ENCODE measurements at places on chromosomes 5 and 9.

GRCh38 chr5:94793113-94793815 lies 174.8 kb downstream of the SLF1 start:
- no peak for DNase-seq

DNA sequence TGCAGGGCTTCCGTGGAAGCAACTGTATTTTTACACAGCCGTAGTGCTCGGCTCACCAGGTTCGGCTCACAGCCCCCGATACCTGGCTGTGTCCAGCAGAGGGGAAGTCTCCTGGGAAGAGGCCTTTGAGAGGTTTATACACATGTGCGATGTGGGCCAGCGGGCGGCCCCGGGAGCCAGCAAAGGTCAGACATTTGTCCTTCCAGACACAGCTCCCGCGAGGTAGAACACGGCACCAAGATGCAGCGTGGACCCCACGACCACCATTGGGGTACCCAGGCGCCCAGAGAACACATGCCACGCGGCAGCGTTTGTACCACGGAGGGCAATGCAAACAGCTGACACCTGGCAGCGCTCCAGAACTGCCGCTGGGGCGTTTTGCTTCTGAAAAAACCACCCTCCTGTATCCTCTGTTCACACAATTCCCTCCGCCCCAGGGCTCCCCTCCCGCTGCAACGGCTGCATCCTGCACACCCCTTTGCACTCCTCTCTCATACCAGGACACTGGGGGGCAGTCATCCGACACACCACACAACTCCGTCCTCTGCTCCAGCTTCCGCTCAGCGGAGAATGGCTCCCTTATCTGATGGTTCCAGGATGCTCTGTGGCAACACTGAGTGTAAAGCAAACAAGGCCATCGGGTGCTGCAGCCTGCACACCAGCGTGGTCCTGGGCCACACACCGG lies 235.3 kb downstream of the SYK start:
- peak; percentile 28 for DNase-seq

DNA sequence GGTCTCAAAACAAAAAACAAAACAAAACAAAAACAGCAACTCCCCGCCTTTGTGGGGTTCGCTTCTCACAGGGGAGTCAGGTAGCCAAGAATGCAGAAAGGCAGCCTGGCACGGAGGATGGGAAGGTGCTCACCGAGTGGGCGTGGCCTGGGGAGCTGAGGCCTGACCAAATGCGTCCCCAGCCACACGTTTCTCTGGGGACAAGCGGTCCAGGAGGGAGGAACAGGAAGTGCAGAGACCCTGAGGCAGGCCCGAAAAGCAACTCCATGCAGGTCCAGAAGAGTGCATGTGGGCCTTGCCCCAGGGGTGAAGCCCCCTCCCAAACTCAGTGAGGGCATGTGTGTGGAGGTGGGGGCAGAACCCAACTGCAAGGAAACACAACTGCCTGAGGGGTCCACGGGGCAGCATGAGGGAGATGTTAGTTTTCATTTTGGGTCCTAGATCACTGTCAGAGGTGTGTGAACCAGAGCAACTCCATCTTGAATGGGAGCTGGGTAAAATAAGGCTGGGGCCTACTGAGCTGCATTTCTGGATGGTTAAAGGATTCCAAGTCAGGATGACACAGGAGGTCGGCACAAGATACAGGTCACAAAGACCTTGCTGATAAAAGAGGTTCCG lies 2.6 kb upstream of the UAP1L1 start:
- DNase-seq = no peak

DNA sequence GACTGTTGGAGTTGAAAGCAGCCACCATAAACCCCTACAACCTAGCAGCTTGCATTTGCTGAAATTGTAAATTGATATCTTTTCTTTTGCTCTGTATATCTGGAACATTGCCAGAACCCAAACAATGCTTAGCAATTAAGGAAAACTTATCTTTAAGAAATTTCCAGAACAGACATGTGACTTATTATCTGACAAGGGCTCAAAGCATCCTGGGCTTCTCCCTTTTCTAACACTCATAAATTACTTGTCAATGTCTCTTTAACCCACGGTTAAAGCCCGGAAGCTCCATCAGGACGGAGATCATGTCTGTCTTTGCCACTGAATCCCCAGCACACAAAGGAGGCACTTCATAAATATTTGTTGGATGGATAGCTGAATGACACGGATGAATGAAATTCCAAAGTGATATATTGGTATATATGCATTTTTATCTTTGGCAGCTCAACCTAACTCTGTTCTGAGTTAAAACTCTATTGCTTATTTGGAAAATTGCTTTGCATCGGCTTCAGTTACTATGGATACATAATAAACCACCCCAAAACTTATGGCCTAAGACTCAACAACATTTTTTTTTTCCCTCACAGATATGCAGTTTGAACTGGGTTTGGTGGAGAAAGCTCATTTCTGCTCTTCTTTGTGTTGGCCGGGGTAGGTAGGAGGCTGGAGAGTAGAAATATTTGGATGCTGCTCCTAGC lies 103.1 kb upstream of the CLINT1 start:
- no peak for DNase-seq

- DNase-seq = no peak
Measured at GRCh38 chr5:148776780-148777179, 49.6 kb upstream of the ADRB2 start.

DNA sequence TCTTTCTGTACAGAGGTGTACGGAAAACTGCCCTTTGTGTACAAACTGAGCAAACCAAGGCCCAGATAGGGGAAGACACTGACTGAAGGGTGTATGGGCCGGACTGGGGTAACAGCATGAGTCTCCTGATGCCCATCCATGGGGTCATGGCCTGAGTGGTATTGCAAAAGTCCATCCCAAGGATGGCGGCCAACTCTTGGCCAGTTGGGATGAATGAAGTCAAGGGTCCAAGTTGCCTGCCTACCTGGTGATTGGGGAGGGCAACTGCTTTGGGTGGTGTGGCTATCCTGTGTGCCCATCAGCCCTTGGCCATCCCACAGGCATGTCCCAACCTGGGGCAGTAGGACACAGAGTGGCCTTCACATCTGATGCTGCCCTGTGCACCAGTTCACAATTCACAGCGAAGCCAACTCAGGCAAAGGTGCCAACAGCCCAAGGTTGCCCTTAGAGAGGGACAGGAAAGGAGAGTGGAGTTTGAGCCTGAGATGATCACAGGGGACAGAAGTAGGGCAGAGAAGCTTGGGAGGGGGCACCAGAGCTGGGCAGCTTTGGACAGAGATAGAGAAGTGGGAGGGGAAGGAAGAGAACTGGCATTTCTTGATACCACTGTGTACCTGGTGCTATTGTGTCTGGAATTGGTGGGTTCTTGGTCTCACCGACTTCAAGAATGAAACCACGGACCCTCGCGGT lies 46.6 kb downstream of the COL15A1 start:
- DNase-seq = no peak
